ENCODE measurements at places on chromosomes 2 and 18.

GRCh38 chr2:74007121-74007520 is 22.4 kb downstream of the TET3 start:
- DNase-seq = no peak

- DNase-seq = no peak
Measured at GRCh38 chr2:228846161-228846560, 424.9 kb downstream of the PID1 start.

DNA sequence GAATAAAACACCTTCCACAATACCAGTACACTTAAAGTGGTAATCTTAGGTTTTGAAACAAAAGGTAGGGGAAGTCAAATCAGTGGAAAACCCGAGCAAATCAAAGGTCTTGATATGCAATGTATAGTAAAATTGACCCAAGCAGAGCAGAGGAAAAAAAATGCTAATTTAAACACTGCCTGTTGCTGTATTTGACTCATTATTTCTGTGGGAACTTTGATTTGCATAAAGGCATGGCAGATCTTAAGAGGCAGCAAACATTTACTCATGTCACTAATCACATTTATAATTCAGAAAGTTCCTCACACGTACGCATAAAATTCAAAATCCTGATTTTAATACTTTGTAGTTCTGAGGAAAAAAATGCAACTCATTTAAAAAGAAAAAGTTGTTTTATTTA is 64.4 kb downstream of the IKZF2 start:
- no peak for DNase-seq

DNA sequence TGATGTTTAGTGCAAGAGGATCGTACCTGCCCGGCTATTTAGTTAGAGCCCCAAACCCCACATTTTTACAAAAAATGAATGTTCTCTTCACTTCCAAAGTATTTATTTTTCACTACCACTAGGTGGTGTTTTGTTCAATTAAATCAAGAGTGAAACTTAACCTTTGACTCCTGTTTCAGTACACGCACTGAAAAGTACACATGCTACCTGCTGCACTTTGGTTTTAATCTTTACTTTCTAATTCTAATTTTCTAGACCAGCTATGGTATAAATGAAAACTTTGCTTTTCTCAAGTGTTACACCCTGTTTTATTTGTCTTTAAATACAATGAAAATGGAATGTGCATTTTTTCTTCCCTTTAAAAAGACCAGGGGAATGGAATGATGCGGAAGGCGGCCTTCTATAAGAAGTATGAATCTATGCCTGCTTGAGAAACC is 31.4 kb upstream of the CHN1 start:
- DNase-seq = no peak

DNA sequence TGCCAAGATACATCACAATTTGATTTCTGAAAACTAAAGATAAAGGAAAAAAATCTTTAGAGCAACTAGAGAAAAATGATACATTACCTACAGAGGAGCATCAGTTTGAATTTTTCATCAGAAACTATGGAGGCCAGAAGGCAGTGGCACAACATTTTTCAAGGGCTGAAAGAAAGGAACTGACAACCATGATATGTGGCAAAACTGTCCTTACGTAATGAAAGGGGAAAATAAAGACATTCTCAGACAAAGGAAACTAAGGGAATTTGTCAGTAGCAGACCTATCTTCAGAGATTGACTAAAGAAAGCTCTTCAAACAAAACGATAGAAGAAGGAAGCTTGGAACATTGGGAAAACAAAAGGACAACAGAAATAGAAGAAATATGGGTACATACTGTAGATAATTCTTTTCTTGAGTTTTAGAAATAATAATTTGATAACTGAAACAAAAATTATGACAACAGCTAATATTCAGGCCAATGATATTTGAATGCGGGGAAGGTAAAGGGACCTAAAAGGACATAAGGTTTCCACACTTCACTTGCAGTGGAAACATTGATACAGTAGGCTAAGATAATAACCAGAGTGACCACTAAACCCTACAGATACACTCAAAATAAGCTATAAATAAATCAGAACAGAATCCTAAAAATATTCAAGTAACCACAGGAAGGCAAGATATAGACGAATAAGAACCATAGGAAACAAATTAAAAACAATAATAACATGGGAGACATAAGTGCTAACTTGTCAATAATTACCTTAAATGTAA is 70.0 kb upstream of the NPAS2 start:
- DNase-seq = no peak

DNA sequence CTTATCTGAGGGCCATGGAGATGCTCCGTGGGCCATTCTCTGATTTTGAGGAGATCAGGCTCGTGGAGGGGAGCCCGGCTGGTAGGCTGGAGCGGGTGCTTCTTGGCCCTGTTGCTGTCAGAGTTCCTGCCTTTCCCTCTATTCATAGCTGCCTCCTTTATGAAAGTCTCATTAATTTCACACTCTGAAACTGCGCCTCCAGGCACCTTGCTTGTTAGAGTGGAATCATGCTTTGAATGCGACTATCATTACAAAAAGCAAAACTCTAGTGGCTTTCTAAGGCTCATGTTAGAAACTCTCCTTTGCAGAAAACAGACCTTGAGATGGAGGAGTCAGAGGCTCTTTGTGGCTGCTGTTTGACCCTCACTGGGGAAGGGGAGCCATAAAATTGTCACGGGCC is 131.0 kb upstream of the SNTG2 start:
- DNase-seq = no peak

DNA sequence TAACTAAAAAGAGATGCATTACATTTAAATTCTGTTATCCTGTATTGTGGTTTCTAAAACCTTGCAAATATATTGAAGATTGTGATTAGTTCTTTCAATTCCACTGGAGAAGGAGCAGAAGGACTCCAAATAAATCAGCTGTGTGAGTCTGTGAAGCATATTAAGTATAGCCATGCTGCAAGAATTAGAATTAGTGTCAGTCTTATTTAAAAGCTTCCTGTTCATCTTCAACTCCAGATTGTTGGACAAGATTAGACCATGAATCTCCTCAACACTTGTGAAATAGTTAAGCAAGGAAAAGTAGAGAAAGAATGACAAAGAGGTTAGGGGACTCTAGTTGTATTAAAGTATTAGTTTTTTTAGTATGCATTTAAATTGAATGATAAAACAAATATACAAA is 92.5 kb upstream of the LRP1B start:
- no peak for DNase-seq

DNA sequence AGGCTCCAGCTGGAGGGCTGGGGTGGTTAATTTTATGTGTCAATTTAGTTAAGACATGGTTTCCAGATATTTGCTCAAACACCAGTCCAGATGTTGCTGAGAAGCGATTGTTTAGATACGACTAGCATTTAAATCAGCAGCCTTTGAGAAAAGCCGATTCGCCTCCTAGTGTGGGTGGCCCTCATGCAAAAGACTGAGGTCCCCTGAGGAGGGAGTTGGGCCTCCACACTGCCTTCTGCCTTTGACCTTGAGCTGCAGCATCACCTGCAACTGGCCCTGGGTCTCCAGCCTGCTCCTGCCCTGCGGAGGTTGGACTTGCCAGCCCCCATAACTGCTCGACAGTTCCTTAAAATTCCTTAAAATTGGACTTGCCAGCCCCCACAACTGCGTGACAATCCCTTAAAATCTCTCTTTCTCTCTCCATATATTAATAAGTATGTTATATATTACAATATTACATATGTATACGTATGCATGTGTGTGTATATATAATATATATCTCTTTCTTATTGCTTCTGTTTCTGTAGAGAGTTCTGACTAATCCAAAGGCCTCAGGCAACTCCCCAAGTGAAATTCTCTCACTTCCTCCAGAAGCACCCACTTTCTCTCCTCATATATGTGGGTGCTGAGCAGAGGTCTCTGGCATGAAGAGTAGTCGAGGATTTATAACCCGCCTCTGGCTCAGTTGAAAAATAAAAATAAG is 14.4 kb downstream of the FBLN7 start:
- DNase-seq = no peak

DNA sequence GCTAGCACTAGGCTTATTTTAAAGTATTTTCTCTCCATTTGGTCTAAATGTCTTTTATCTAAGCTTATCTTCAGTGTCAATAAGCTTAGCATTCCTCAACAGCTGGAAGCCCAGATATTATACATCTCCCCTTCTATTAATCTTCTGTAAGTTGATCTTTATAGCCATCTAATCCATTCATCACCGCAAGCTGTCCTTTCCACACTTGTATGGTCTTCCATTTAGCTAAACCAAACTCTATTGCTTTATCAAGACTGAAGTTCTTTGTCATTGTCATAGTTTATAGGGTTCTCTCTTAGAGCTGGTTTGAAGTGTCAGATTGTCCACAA is 101.3 kb upstream of the GPR45 start:
- no peak for DNase-seq

DNA sequence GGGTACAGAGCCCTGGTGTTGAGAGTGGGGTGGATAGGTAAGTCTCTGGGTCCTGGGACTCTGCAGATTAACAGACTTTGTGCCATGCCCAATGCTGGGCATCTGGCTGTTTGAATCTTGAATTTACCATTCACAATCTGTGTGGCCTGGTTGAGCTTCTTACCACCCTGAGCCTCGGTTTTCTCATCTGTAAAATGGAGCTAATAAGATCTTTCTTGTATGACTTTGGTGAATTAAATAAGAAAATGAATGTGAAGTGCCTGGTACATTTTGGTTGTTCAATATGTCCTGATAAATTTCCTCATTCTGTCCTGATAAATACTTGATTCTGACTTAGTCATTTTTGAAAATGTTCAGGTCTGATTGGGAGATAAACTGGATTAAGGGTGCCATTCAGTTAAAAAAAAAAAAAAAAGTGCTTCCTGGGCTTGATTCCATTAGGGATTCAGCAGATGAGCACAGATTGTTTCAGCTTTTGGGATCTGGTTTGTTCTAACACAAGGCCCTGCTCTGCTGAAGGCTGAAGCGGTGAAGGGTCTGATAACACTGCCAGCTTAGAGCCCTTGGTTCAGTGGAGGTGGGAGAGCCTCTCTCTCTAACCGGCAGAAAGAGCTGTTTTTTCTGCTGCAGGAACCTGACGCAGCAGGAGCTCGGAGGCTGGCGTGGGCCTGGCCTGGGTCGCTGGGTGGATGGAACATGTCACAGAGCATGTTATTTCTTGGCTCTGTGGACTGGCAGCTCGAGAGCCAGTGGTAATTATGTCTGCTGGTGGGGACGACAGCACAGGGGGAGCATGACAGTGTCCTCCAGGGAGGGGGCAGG is 84.5 kb upstream of the MCFD2 start:
- DNase-seq = no peak

DNA sequence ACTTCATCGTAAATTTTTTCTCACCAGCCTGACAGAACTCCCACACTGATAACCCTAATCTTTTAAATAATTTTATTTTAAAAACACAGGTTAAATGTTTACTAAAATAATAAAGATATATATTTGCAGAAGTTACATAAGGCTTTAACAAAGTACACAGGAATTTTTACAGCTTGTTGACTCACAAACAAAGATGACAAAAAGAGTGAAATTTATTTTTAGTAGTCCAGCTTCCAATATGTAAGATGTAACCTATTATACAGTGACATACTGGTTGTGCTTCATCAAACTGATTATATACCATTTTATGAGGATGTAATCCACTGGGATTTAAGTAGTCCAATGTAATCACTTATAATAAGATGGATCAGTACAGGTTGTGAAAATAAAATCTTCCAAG is 348.9 kb upstream of the SLC39A10 start:
- no peak for DNase-seq

DNA sequence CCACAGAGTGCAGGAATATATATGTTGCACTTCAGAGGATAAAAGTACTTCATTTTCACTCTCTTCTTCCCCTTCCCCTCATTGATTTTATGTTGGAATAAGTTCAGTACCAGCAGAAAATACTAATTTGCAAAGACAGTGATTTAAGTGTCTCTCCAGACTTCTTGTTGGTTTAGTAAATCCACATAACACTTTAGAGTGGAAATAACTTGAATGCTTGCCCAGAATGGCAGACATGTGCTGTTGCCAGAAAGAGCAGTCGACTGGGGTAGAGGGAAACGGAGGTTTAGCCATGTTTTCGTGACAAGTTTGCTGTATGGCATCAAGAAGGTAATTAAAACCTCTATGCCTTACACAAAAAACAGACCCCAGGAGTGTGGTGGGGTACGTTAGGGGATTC is 246.0 kb upstream of the CXCR4 start:
- DNase-seq = no peak

- no peak for DNase-seq
Measured at GRCh38 chr2:25293958-25294562, 47.7 kb downstream of the DNMT3A start.

DNA sequence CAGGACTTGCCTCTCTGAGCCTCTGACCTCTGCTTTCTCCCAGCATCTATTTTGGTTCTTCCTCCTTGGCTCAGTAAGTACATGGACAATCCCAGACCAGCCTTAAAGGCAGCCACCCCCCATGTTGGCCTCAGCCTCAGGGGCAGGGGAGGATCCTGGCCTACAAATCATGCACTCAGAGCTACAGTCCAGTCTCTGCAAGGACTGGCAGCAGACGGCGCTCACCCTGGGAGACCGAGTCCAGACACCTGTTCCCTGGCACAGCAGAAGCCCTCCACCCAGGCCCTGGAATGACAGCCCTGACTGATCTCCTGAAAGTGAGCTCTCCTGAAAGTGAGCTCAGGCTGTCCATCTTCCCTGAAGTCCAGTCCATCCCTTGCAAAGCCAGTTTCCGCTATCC is 25.7 kb upstream of the PTPN4 start:
- DNase-seq = no peak

DNA sequence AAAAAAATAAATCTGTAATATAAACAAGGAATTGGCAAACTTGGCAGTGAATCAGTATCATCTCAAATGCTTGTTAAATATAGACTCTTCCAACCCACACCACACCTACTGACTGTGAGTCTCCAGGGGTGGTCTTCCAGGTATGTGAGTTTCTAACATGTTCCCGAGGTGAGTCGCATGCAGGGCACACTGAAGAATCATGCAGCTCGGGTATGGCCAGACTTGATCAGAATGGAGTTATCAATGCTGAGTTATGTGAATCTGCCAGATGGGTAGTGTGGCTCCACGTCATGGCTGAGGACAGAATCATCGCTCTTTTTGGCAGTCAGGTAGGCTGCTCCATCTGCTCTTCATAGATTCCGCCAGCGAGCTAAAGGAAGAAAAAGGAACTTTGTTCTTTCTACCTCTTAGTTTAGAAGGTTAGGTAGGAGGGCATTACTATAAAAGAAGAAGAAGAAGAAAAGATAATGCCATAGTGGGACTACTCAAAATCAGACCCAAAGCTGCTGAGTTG is 1279.7 kb upstream of the ZEB2 start:
- DNase-seq = no peak

DNA sequence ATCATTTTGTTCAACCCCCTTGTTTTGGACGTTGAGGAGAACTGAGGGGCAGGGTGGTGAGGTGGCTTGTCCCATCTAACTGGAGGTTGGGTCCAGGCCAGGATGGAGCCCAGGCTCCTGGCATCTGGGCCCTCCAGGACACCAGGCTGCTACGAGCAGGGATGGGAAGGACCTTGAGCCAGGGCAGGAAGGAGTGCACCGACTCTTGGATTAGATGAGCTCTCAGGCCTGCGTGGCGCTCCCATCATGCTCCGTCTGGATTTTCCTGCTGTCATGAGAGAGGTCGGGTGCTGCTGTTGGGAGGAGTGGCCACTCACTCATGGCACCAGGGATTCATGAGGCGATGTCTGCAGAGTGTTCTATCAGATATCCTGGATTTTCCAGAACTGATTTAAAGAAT is 18.3 kb upstream of the ALLC start:
- no peak for DNase-seq
